GM04503 (cell line): ENCODE measurements at places on chromosomes 3 and 15.

DNA sequence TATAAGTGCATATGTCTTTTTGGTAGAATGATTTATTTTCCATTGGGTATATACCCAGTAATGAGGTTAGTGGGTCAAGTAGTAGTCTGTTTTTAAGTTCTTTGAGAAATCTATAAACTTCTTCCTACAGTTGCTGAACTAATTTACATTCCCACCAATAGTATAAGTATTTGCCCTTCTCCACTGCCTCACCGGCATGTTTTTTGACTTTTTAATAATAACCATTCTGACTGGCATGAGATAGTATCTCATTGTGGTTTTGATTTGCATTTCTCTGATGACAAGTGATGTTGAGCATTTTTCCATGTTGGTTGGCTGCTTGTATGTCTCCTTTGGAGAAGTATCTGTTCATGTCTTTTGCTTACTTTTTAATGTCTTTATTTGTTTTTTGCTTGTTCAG, 94.1 kb upstream of the TP63 start:
- no peak for DNase-seq

DNA sequence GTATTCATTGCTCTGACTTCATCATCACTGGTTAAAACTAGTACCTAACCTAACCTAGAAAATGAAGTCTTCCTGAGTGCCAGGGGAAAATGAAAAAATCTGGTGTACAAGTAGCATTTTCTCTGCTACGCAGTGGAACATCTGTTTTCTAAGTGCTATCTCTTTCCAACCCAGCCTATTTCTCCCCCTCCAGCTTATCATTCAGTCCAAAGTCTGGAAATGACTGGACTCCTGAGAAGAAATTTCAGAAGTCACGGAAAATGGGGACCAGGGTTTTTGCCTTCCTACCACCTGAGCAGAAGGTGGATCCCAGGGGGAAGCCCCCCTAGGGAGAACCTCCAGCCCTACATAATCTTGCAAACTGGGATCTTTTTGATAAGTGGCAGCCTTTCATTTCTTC, 9.6 kb upstream of the GLCE start:
- DNase-seq = no peak

- no peak for DNase-seq
These were observed 131.5 kb upstream of the SATB1 start for GRCh38 chr3:18556503-18557135.

DNA sequence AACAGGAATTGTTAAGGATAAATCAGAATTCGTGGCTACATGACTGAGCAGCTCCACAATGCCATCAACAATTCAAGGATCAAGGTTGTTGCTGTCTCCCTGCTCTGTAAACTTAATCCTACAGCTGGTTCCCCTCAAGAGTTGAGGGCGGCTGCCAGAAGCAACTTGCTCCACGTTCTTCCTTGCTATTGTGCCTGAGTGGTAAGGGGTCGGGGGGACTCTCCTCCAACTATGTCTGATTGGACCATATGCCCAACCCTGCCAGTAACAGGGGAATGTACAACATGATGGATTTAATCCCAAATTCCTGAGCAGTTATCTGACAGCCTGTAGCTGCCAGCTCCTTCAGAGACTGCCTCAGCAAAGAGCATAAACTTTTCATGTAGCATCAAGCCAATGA, 37.9 kb upstream of the MECOM start:
- DNase-seq = no peak

DNA sequence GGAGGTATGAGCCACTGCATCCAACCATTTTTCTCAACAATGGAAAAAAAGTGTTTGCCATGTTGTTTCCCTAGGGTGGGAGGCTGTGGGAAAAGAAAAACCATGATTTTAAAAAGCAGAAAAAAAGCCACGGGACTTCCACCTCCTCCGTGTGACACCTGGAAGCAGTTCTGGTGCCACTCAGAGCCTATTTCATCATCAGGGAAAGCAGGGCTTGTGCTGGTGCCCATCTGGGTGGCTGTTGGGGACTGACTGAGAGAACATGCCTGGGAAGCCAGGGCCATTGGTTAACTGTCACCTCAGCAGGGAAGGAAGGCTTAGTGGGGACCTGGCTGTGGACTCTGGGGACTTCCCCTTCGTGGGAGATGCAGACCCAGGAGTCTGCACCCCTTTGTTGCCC, 7.3 kb downstream of the RNU5B-1 start:
- DNase-seq = no peak
